ENCODE measurements at places on chromosomes 7 and 10. TPM values are rescaled to one million over a fixed set of nuclear protein-coding genes. Genes with fewer than 3 reads are reported as not detected.

SKIDA1 gene
- total RNA-seq = 1.2 TPM

PLEKHA8 gene
- 13.9 TPM for total RNA-seq

AKR1C4 gene
- not detected for total RNA-seq

TRIM56 gene
- 10.1 TPM for total RNA-seq
